ENCODE measurements at places on chromosomes 2 and 18. TPM values are rescaled to one million over a fixed set of nuclear protein-coding genes. Genes with fewer than 3 reads are reported as not detected.

AQP12A gene
- not detected for total RNA-seq

NT5DC4 gene
- not detected for total RNA-seq

GRCh38 chr2:240405684-240406313 lies 29.7 kb upstream of the GPC1 start:
- peaks cover 10% of the 10 kb centered on the region for H3K4me1 ChIP-seq
- H3K36me3 ChIP-seq, result no peaks in the 10 kb centered on the region
- no peaks in the 10 kb centered on the region for H3K27me3 ChIP-seq

DNA sequence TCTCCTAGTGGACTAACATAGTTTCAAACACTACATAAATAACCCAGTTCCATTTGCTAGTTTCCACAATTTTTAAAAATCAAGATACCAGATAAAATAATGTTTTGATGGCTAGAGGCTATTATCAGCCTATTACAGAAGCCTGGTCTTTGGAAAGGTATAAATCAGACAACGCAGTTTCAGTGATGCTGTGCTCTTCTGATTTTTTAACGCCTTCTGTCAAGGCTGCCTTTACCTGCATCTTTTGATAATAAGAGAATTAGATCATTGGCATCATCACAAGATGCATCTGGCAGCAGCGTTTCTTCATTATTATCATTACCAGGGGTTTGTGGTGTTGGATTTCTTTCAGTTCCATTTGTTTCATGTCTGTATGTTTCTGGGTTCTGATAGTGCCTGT lies 268.7 kb downstream of the MTX2 start:
- no peak overlapping the region for H3K27ac ChIP-seq
- H3K36me3 ChIP-seq, result no peaks in the 10 kb centered on the region
- DNase-seq, result no peak
- no peak overlapping the region for H3K4me3 ChIP-seq
- no peaks in the 10 kb centered on the region for H3K4me1 ChIP-seq
- no peaks in the 10 kb centered on the region for H3K27me3 ChIP-seq
